Prostate gland (tissue), 2 donors: ENCODE measurements at places on chromosomes 2 and 18. TPM values are rescaled to one million over a fixed set of nuclear protein-coding genes. Genes with fewer than 3 reads are reported as not detected.

Gene PTPRN
- 6.6 TPM for total RNA-seq

Gene ALPI
- not detected for total RNA-seq

DNA sequence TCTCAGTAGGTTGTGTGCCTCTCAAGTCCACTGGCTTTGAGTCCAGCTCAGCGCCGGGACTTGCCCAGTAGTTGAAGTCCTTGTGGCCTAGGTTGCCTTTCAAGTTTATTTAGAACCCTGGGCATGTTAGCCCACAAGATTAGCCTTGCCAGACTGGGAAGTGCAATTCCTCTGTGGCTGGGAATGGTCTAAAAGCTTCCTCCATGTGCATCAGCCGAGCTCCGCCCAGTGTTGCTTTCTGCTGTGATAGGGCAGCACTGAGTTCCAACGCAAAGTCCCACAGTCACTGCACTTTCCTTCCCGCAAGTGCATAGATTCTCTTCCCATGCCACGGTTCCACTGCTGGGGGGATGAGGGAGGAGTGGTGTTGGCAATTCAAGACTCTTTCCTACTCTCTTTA is 308.9 kb upstream of the THUMPD2 start:
- H3K36me3 ChIP-seq, result no peaks in the 10 kb centered on the region
- DNase-seq, result no peak
- no peak overlapping the region for H3K4me3 ChIP-seq
- H3K27ac ChIP-seq, result no peak overlapping the region
- no peaks in the 10 kb centered on the region for H3K27me3 ChIP-seq
- H3K4me1 ChIP-seq, result no peaks in the 10 kb centered on the region

Gene CYP1B1
- total RNA-seq, result 289 TPM

Gene TLX2
- 0.97 TPM for total RNA-seq

Gene CHMP3
- 109 TPM for total RNA-seq

Gene LAMA3
- 35.9 TPM for total RNA-seq

GRCh38 chr2:79844011-79844410 is 331.2 kb downstream of the CTNNA2 start:
- no peaks in the 10 kb centered on the region for H3K36me3 ChIP-seq
- no peak overlapping the region for H3K27ac ChIP-seq
- no peaks in the 10 kb centered on the region for H3K27me3 ChIP-seq
- no peaks in the 10 kb centered on the region for H3K4me1 ChIP-seq
- H3K4me3 ChIP-seq, result no peak overlapping the region

Gene IL36A
- not detected for total RNA-seq

- no peak overlapping the region for H3K4me3 ChIP-seq
- DNase-seq, result no peak
- H3K27me3 ChIP-seq, result no peaks in the 10 kb centered on the region
- no peaks in the 10 kb centered on the region for H3K36me3 ChIP-seq
Measured at GRCh38 chr2:47034973-47035609, 119.5 kb upstream of the MCFD2 start.

DNA sequence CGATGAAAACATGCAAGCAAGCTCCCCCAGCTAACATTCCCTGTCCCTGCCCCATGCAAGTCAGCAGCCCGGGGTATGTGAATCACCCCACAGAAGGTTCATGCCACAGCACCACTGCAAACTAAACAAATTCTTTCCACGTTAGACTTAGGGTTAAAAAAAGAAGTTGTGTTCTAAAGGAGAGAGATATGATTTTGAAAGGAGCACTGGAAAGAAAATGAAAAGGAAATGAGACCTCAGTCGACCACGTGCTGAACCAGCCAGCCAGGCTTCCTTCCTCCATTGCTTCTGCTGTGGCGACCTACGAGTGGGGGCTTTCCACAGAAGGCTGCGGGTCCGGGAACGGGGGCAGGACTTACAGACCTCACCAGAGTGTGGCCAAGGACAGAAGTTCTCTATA is 52.0 kb downstream of the ARL4C start:
- H3K4me3 ChIP-seq, result no peak overlapping the region
- no peak overlapping the region for H3K27ac ChIP-seq
- DNase-seq, result no peak
- no peaks in the 10 kb centered on the region for H3K27me3 ChIP-seq

Gene EVX2
- 1.6 TPM for total RNA-seq

DNA sequence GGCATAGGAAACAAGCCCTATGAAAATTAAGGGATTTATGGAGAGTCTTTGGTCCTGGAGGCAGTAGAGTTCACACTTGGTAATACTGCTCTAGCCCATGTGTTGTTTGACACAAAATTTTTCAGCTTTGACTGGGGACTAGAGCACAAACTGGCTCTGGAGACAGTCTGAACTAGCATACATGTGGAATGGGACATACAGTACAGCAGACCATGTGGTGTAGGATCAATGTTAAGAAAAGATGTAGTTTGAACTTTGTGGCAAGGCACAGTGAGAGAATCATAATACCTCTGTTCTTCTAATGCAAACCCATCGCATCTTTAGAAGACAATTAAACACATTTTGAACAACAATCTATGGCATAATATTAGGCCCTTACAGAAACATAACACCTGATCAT is 521.5 kb upstream of the DDX18 start:
- DNase-seq, result no peak
- H3K27ac ChIP-seq, result no peak overlapping the region
- H3K36me3 ChIP-seq, result no peaks in the 10 kb centered on the region
- H3K4me1 ChIP-seq, result no peaks in the 10 kb centered on the region

GRCh38 chr2:102444233-102444632 is 21.3 kb downstream of the IL18RAP start:
- no peaks in the 10 kb centered on the region for H3K4me1 ChIP-seq
- H3K27me3 ChIP-seq, result no peaks in the 10 kb centered on the region
- H3K27ac ChIP-seq, result no peak overlapping the region
- no peaks in the 10 kb centered on the region for H3K36me3 ChIP-seq
